ENCODE measurements at places on chromosomes 7 and 10.

DNA sequence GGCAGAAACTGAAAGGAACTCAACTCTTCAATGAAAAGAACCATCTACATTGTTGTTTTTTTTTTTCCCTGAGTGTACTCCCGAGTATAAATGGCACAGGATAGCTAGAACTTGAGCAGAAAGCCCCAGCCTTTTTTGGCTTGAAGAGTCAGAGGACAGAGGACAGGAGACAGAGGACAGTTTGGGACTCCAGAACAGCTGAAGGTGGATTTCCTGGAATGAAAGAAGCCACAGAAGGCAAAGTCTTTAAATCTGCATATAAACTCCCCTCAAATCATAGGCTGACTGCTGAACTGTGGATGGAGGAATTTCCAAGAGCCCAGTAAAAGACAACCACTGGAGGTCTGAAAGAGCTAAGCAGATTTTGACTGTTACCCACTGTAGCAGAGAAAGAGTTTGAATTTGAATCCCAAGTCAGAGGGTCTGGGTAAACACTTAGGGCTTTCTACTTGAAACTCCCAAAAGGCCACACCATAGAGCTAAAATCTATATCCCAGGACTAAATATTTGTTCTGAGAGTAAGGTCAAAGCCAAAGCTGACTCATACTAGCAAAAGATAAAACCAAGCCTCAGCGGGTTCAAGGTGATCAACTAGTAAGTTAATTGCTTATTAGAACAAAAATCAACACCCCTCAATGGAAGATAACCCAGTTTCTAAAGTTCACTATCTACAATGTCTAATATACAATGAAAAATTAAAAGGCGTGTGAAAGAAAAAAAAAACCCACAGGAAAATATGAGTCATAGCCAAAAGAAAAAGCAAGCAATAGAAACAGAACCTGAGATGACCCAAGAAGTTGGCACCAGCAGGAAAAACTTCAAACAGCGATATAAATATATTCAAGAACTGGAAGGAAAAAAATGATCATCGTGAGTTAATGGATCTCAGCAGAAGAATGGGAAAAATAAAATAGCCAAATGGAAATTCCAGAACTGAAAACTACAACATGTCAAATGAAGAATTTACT, 1.8 kb upstream of the OPN1SW start:
- DNase-seq: no peak

DNA sequence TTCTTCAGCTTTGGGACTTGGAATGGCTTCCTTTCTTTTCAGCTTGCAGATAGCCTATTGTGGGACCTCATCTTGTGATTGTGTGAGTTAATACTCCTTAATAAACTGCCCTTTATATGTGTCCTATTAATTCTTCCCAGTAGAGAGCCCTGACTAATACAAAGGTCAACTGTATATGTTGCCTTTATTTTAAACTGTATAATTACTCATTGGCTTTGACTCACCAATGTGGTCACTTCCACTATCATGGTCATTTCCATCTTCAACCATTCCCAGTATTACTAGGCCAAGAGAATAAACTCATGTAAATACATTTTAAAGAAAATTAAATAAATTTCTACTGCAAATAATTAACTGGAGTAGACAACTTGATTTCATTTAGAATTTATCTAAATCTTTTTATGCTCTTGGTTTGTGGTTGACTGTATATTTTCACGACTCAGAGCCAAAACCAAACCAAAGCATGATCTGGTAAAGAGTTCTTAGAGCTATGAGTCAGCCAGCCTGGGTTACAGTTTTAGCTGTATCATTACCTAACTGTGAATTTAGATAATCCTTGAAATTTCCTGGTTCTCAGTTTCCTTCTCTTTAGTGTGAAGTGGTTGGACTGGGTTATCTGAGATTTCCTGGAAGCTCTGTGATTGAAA, 188.4 kb downstream of the PPP1R3A start:
- no peak for DNase-seq

GRCh38 chr10:107686095-107686494, 521.6 kb upstream of the SORCS1 start:
- DNase-seq: no peak

DNA sequence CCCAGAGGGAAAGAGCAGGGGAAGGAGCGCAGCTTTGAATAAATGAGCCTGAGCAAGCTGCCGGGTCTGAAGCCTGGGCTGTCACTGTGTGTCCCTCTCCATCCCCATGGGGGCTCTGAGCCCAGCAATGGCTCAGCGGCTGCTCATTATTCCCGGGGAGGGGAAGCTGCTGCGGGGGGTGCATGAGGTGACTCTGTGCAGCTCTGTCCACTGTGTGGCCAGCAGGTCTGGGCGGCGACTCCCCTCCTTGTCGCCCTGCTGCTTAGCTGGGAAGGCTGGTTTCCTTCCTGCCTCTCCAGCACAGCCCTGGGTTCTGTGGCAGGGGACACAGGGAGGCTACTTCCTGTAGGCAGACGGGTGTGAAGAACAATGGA, 234.2 kb downstream of the PRPF18 start:
- DNase-seq: no peak

- peak; percentile 44 for DNase-seq
Measured at GRCh38 chr10:100346351-100346764, 675 bp upstream of the SCD start.

GRCh38 chr7:147605323-147605722, 985.2 kb upstream of the C7orf33 start:
- no peak for DNase-seq

Data from T-helper 2 cell (primary cell).